ENCODE measurements at places on chromosomes 2 and 18.

DNA sequence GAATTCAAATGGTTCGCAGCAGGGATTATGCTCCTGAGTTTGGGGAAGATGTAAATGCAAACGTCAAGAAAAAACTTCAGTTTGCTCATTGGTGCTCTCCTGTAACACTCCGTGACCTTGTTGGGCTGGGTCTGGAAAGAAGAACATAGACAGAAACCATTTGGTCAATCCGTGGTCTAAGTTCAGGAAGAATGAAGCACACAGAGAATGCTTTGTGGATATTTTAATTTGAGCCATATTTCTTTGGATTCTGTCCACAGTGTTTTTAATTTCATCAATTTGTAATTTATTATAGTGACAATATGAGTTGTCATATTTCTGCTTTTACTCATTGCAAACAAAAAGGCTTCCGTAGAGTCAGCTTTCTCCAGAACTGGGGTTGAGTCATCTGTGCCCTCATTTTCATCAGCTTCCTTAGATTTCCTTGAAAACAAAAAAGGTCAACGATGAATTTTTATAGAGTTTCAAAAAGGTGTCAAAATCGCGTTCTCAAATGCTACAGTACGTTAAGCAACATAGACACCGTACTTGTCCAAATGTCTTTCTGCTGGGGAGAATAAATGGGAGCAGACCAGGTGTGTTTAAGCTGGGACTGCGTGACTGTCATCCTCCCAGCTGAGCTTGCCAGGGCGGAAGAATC lies 606.4 kb downstream of the RNF144A start:
- no peaks in the 10 kb centered on the region for H3K4me1 ChIP-seq
- no peaks in the 10 kb centered on the region for H3K27me3 ChIP-seq
- DNase-seq: no peak
- H3K36me3 ChIP-seq: no peaks in the 10 kb centered on the region
- H3K27ac ChIP-seq: no peak overlapping the region
- H3K4me3 ChIP-seq: no peak overlapping the region

- H3K4me1 ChIP-seq: peaks cover 7% of the 10 kb centered on the region
- no peak overlapping the region for H3K27ac ChIP-seq
- H3K36me3 ChIP-seq: no peaks in the 10 kb centered on the region
- peak; percentile 47 for DNase-seq
Measured at GRCh38 chr2:112942654-112943002, 31.7 kb downstream of the IL37 start.

DNA sequence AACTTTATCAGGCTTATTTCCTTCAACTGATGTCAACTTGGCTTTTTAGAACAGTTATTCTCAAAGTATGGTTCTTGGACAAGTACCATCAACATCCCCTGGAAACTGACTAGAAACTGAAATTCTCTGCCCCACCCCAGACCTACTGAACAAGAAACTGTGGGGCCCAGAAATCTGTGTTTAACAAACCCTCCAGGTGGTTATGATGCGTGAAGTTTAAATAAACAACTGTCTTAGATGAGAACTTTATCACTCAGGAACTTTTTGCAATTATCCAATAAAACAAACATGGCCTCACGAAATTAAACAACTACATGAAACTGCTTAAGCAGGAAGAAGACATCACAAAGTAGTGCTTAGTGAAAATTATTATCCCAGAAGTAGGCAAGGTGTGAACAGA lies 4.4 kb downstream of the HIBCH start:
- H3K27ac ChIP-seq: no peak overlapping the region
- H3K4me3 ChIP-seq: no peak overlapping the region
- DNase-seq: no peak
- no peaks in the 10 kb centered on the region for H3K27me3 ChIP-seq

GRCh38 chr18:62979176-62979575 lies 263.8 kb downstream of the PHLPP1 start:
- H3K27me3 ChIP-seq: no peaks in the 10 kb centered on the region
- no peak overlapping the region for H3K27ac ChIP-seq
- no peak overlapping the region for H3K4me3 ChIP-seq
- peaks cover 6% of the 10 kb centered on the region for H3K4me1 ChIP-seq

GRCh38 chr18:11470941-11471340 lies 138.5 kb upstream of the SLC35G4 start:
- no peak overlapping the region for H3K4me3 ChIP-seq
- no peaks in the 10 kb centered on the region for H3K27me3 ChIP-seq
- no peaks in the 10 kb centered on the region for H3K36me3 ChIP-seq
- no peaks in the 10 kb centered on the region for H3K4me1 ChIP-seq
- H3K27ac ChIP-seq: no peak overlapping the region

GRCh38 chr2:181058378-181059269 lies 78.2 kb downstream of the UBE2E3 start:
- no peak for DNase-seq
- no peaks in the 10 kb centered on the region for H3K4me1 ChIP-seq
- no peaks in the 10 kb centered on the region for H3K36me3 ChIP-seq

DNA sequence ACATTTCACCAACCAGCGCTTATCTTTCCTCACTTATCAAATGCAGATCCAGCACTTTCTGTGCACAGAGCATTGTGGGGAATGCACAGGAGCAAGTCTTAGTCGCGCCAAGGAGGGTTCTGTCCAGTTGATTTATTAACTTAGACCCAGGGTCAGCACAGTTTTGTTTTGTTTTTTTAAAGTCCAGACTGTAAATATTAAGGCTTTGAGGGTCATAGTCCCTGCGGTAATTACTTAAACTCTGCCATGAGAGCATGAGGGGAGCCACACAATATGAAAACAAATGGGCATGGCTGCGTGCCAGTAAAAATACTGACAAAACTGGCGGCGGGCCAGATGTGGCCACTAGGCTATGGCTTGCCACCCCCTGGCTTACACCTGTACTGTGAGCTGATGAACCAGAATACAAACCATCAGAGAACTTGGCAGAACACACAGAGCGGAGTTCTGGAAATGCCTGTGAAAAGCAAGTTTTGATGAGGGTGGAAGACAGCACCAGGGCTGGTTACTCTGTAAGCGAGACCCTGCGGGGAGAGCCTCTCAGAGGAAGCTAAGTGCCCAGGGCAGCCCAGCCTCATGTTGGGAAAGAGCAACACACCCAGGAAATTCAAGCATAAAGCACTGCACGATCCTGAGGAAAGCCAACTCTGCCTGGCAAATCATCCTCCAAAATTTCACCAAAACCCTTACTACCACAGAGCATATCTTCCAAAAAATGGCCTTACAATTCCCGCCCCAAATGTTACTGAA lies 43.6 kb downstream of the L3MBTL4 start:
- H3K4me3 ChIP-seq: no peak overlapping the region
- no peaks in the 10 kb centered on the region for H3K27me3 ChIP-seq
- no peaks in the 10 kb centered on the region for H3K4me1 ChIP-seq
- H3K36me3 ChIP-seq: no peaks in the 10 kb centered on the region
- DNase-seq: no peak

DNA sequence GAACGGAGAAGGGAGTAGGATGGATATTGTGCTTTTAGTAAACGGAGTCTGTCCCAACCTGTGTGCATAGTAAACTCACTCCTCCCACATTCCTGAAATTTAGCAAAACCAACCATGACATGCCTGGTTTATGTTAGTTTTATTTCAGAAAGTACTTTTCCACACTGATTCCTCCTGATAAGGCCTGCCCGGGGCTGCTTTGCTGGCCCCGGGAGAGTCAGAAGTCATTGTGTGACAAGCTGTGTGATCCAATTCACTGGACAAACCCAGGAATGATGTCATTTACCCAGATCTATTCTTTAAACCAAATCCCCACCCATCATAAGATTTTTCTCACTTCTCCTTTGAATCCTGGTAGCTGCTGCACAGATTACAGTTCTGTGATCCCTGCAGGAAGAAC lies 109.0 kb downstream of the SETBP1 start:
- DNase-seq: no peak
- no peaks in the 10 kb centered on the region for H3K36me3 ChIP-seq
- no peak overlapping the region for H3K4me3 ChIP-seq

DNA sequence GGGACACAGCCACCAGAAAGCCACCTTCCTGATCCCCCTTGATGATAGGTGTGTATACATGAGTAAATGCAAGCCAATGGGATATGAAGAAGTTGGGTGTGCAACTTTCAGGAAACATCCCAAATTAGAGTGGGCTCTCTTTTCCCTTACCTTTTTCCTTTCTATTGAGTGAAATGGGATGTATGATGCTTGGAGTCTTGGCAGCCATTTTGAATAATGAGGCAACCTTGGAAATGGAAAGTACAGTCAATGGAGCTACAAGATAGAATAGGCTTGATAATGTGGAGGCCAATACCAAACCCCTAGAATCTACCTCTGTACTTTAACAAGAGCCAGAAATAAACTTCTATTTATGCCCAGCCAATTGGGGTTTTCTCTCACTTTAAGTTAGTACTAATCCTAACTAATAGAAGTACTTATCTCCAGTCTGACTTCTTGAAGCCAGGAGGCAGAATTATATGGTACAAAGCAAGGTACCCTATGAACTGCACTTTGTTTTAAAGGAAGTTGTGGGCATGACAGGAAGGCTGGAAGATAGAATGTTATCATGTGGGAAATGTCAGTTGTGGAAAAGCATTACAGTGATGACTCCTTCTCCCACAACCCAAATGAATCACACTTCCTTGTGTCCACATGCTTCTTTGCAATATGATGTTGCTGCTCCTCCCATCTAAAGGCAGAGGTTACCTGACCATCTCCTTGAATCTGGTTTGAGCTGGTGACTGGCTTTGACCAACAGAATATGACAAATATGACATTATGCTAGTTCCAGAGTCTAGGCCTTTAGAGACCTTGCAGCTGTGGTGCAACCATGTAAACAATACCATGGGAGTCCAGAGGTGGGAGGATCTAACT lies 12.9 kb upstream of the NABP1 start:
- no peaks in the 10 kb centered on the region for H3K36me3 ChIP-seq
- H3K27ac ChIP-seq: no peak overlapping the region
- no peak overlapping the region for H3K4me3 ChIP-seq
- no peaks in the 10 kb centered on the region for H3K4me1 ChIP-seq
- H3K27me3 ChIP-seq: peaks cover under 1% of the 10 kb centered on the region

DNA sequence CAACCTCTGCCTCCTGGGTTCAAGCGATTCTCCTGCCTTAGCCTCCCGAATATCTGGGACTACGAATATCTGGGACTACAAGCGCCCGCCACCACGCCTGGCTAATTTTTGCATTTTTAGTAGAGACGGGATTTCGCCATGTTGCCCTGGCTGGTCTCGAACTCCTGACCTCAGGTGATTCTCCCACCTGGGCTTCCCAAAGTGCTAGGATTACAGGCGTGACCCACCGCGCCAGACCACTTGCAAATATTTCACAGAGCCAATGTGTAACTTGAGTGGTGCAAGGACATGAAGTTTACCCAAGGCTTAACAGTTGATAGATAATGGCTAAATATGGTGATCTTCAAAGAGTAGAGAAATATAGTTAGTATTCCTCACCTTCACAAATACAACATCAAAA lies 14.1 kb upstream of the MTIF2 start:
- peak overlapping the region; percentile 70 for H3K4me3 ChIP-seq
- peak overlapping the region; percentile 89 for H3K27ac ChIP-seq
- H3K36me3 ChIP-seq: peaks cover 4% of the 10 kb centered on the region
- no peak for DNase-seq

DNA sequence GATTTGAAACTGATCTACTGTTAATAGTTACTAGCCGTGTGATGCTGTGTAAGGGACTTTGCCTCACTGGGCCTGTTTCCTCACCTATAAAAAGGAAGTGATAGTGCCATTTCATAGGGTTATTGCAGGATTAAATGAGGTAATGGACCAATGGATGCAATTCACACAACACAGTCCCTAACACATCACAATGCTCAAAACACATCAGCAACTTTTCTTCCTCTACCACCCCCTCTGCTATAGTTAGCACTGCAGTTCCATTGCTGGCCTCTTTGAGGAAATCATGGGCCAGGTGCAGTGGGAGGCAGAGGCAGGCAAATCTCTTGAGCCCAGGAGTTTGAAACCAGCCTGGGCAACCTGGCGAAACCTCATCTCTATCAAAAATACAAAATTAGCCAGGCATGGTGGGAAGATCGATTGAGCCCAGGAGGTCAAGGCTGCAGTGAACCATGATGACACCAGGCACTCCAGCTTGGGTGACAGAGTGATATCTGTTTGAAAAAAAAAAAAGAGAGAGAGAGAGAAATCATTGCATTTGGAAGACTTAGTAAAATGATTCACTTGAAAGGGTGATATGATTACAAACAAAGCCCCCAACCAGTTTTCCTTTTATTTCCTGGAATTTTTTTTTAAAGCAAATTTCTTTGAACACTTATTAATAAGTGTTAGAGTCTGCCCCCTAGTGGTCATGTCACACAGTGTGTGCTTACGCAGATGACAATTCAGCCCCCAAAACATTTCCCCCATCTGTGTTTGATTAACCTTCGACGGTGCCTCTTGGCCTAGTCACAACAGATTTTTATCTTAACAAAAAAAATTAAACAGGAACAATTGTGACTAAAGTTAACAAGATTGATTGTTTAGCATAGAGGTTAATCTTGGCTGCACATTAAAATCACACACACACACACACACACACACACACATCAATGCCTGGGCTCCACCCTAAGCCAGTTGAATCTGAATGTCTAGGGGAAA lies 88.6 kb upstream of the BCL11A start:
- peaks cover 10% of the 10 kb centered on the region for H3K27me3 ChIP-seq
- no peak for DNase-seq
- no peak overlapping the region for H3K27ac ChIP-seq
- H3K4me3 ChIP-seq: no peak overlapping the region

- no peak overlapping the region for H3K27ac ChIP-seq
- no peaks in the 10 kb centered on the region for H3K27me3 ChIP-seq
- peaks cover 3% of the 10 kb centered on the region for H3K36me3 ChIP-seq
Measured at GRCh38 chr2:95351598-95351915, 51.0 kb upstream of the FAHD2A start.

DNA sequence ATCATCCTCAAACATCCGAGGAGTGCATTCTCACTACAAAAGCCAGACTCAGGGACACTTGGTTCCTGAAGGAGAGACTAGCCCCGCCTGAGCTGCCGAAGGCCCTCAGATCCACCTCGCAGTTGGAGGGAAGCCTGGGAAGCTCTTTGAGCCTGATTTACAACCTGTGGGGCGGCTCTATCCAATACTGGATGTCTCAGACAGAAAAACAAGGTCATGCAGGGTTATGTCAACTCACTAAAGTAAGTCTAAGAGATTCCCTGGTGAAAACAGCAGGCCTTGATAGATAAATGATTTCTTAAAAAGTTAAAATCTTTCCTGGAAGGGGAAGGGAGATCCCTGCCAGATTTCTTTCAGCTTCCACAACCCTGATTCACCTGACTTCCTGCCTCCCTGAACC lies 284.3 kb downstream of the CYP26B1 start:
- H3K27me3 ChIP-seq: no peaks in the 10 kb centered on the region
- DNase-seq: no peak
- no peaks in the 10 kb centered on the region for H3K4me1 ChIP-seq
- no peaks in the 10 kb centered on the region for H3K36me3 ChIP-seq
- no peak overlapping the region for H3K27ac ChIP-seq
